ENCODE measurements at places on chromosomes 2 and 18.

DNA sequence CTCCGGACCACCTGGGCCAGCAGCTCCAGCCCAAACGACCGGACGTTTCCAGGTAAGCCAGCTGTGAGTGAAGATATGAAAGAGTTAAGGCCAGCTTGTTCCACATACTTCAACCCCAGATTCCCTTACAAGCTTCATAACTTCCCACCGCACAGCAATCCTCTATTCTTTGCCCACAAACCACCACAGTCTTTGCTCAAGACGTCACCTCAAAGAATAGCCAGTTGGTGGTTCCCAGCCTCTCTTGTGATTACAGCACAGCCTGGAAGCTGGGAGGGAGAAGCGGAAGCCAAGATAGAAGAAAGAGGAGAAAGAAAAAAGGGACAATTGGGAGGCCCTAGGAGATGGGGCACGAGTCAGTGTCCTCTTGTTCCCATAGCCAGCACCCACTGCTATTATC lies 70.6 kb downstream of the NRP2 start:
- DNase-seq = no peak

DNA sequence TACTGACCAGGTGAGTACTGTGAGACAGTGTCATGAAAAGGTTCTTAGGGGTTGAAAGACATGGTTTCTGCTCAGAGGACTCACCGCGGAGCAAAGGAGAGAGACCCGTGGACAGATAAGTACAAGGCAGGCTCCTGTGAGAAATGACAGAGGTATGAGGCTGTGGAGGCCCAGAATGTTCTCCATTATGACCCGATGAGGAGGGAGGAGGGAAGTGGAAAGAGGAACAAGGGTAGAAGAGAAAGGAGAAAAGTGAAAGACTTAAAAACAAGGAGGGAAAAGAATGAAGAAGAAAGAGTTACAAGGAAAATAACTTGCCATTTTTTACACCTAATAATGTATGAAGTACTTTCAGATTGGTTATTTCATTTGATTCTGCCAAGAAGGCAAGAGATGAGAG lies 29.8 kb downstream of the MAPRE3 start:
- no peak for DNase-seq

- DNase-seq = no peak
These were observed 43.0 kb upstream of the CAVIN2 start for GRCh38 chr2:191889931-191890330.

DNA sequence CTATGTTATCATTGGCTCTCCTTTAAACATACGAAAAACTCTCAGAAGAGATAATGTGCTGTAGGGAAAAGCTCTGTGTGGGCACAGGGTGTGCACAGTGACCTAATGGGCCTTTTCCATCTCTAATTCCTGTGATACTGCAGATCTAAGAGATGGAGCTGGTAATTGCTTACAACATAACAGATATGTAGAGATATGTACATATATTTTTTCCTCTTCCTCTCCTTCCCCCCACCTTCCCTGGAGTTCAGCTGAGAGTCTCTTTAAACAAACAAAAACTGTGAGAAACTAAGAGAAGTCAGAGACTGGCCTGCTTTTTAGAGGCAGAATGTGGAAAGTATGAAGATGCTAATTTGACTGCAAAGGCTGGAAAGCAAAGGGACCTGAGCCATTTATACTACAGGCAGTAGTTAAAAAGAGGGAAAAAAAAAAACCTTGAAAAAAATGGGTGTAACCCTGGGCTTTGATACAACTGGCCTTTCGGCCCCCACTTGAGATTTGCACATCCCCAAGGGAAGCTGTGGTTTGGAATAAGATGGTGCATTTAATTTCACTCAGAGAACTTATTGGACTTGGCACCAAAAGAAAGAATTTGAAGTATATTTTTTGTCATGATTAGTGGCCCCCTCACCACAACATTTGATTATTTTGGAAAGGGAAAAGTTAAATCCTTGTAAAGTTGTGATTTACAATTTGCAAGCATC lies 502.2 kb upstream of the ZEB2 start:
- peak; percentile 70 for DNase-seq

Data from SK-MEL-5 (cell line).